ENCODE measurements at places on chromosomes 5 and 9. TPM values are rescaled to one million over a fixed set of nuclear protein-coding genes. Genes with fewer than 3 reads are reported as not detected.

Gene ADGRV1
- 62.3 TPM for total RNA-seq

Gene KIAA0825
- 0.98 TPM for total RNA-seq

Gene ORM1
- not detected for total RNA-seq

Gene REEP2
- 40.2 TPM for total RNA-seq

Gene ZBED3
- total RNA-seq, result 6.6 TPM

Gene MAP1B
- 120 TPM for total RNA-seq

Gene PRELID2
- total RNA-seq, result 7.8 TPM

Gene TSSK1B
- not detected for total RNA-seq

Gene RIOK2
- total RNA-seq, result 35.0 TPM

DNA sequence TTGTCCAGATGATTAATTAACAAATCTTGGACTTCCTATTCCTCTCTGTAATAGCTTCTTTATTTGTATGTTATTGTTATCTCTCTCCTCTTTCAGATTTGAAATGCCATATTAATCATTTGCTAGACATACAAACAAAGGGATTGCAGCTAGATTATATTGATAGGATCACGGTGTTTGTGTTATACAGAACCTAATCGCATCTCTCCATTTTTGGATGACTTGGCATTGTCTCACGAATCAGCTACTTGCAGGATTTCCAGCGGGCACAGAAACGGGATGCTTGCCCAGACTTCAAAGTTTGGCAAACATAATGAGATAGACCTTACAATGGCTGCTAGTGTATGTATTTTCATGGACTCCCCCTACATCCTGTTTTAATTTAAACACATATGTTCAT lies 368.1 kb downstream of the TLE4 start:
- H3K27me3 ChIP-seq, result no peaks in the 10 kb centered on the region
- DNase-seq, result no peak
- no peak overlapping the region for H3K4me3 ChIP-seq
- H3K36me3 ChIP-seq, result no peaks in the 10 kb centered on the region
- no peak overlapping the region for H3K27ac ChIP-seq

GRCh38 chr5:75028090-75028489 lies 24.3 kb downstream of the GCNT4 start:
- H3K4me3 ChIP-seq, result no peak overlapping the region
- H3K27ac ChIP-seq, result no peak overlapping the region
- no peaks in the 10 kb centered on the region for H3K4me1 ChIP-seq
- no peaks in the 10 kb centered on the region for H3K27me3 ChIP-seq
- no peaks in the 10 kb centered on the region for H3K36me3 ChIP-seq

- no peak overlapping the region for H3K4me3 ChIP-seq
- H3K4me1 ChIP-seq, result no peaks in the 10 kb centered on the region
- no peaks in the 10 kb centered on the region for H3K36me3 ChIP-seq
- no peak for DNase-seq
- no peaks in the 10 kb centered on the region for H3K27me3 ChIP-seq
- no peak overlapping the region for H3K27ac ChIP-seq
These were observed 189.1 kb downstream of the GABRG2 start for GRCh38 chr5:162256711-162257110.

DNA sequence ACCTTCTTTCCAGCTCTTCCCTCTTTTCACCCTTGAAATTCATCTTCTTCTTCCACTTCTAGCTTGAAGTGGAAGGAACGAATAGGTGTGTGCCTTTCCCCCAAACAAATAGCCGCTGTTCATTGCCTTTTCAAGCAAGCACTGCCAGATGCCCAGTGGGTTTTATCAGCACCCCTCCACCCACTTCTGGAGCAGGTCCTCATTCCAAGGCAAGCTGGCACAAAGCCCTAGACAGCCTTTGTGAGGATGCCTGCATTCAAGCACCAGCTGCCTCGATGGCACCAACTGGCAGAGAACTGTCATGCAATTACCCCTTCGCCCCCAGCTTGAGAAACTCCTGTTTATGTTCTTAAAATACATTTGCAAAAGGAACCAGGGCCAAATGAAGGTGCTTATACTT lies 36.5 kb downstream of the SERINC5 start:
- peaks cover 6% of the 10 kb centered on the region for H3K4me1 ChIP-seq
- H3K27me3 ChIP-seq, result no peaks in the 10 kb centered on the region
- no peak overlapping the region for H3K4me3 ChIP-seq
- no peaks in the 10 kb centered on the region for H3K36me3 ChIP-seq

GRCh38 chr5:15959370-15960164 lies 220.0 kb downstream of the MARCHF11 start:
- DNase-seq, result no peak
- H3K4me3 ChIP-seq, result no peak overlapping the region
- no peaks in the 10 kb centered on the region for H3K27me3 ChIP-seq
- H3K36me3 ChIP-seq, result no peaks in the 10 kb centered on the region
- no peaks in the 10 kb centered on the region for H3K4me1 ChIP-seq

- H3K4me1 ChIP-seq, result peaks cover 2% of the 10 kb centered on the region
- H3K4me3 ChIP-seq, result no peak overlapping the region
- no peaks in the 10 kb centered on the region for H3K36me3 ChIP-seq
- H3K27ac ChIP-seq, result no peak overlapping the region
- no peaks in the 10 kb centered on the region for H3K27me3 ChIP-seq
These were observed 803.0 kb upstream of the ZNF608 start for GRCh38 chr5:125549322-125549911.

- no peaks in the 10 kb centered on the region for H3K36me3 ChIP-seq
- no peaks in the 10 kb centered on the region for H3K4me1 ChIP-seq
- H3K4me3 ChIP-seq, result no peak overlapping the region
- H3K27me3 ChIP-seq, result no peaks in the 10 kb centered on the region
These were observed 88.3 kb downstream of the GIN1 start for GRCh38 chr5:103031607-103032006.

GRCh38 chr5:111401906-111402305 lies 110.4 kb downstream of the STARD4 start:
- no peaks in the 10 kb centered on the region for H3K27me3 ChIP-seq
- no peak overlapping the region for H3K27ac ChIP-seq
- no peaks in the 10 kb centered on the region for H3K4me1 ChIP-seq
- H3K36me3 ChIP-seq, result no peaks in the 10 kb centered on the region

- peaks cover 3% of the 10 kb centered on the region for H3K36me3 ChIP-seq
- H3K4me1 ChIP-seq, result no peaks in the 10 kb centered on the region
- no peak for DNase-seq
- no peak overlapping the region for H3K4me3 ChIP-seq
These were observed 29.4 kb downstream of the SLC1A3 start for GRCh38 chr5:36635721-36636390.

- no peak overlapping the region for H3K27ac ChIP-seq
- DNase-seq, result no peak
- no peaks in the 10 kb centered on the region for H3K4me1 ChIP-seq
- H3K27me3 ChIP-seq, result no peaks in the 10 kb centered on the region
These were observed 414.2 kb downstream of the TAF11L14 start for GRCh38 chr5:18048449-18048848.

GRCh38 chr9:108058135-108058814 lies 568.7 kb upstream of the KLF4 start:
- H3K4me1 ChIP-seq, result no peaks in the 10 kb centered on the region
- H3K27ac ChIP-seq, result no peak overlapping the region
- no peak overlapping the region for H3K4me3 ChIP-seq
- H3K36me3 ChIP-seq, result no peaks in the 10 kb centered on the region
- H3K27me3 ChIP-seq, result no peaks in the 10 kb centered on the region

GRCh38 chr5:108983461-108984092 lies 235.9 kb downstream of the FER start:
- DNase-seq, result no peak
- no peaks in the 10 kb centered on the region for H3K27me3 ChIP-seq
- H3K4me1 ChIP-seq, result no peaks in the 10 kb centered on the region

GRCh38 chr5:142584891-142585290 lies 101.0 kb downstream of the FGF1 start:
- DNase-seq, result no peak
- no peak overlapping the region for H3K4me3 ChIP-seq
- no peaks in the 10 kb centered on the region for H3K27me3 ChIP-seq
- no peaks in the 10 kb centered on the region for H3K4me1 ChIP-seq
- no peaks in the 10 kb centered on the region for H3K36me3 ChIP-seq

DNA sequence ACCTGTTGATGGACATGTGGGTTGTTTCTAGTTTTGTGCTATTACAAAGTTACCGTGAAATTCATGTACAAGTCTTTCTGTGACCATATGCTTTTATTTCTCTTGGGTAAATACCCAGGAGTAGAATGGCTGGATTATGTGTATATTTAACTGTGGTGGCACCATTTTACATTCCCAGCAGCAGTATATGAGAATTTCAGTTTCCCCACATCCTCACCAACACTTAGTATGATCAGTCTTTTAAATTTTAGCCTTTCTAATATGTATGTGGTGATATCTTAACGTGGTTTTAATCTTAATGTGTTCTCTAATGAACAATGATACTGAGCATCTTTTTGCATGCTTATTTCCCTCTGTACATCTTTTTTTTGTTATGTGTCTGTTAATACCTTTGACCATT lies 36.6 kb downstream of the GALNT10 start:
- H3K27me3 ChIP-seq, result no peaks in the 10 kb centered on the region
- no peak for DNase-seq
- no peak overlapping the region for H3K27ac ChIP-seq
- H3K4me3 ChIP-seq, result no peak overlapping the region
- no peaks in the 10 kb centered on the region for H3K36me3 ChIP-seq

DNA sequence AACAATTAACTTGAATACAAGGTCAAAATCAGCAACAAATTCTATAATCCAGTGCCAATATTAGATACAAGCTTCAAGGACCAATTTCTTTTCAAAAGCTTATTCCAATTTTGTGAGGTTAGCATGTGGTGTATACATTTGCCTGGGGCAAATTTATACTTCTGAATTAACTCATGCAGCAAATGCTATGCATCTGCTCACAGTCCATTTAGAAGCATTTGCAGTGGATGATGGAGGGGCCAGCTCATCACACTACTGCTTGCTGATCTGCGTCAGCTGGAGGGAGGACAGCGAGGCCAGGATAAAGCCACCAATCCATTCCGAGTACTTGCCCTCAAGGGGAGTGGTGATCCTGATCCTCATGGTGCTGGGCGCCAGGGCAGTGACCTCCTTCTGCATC lies 474.3 kb upstream of the KIF2A start:
- no peak overlapping the region for H3K27ac ChIP-seq
- no peaks in the 10 kb centered on the region for H3K4me1 ChIP-seq
- DNase-seq, result no peak

DNA sequence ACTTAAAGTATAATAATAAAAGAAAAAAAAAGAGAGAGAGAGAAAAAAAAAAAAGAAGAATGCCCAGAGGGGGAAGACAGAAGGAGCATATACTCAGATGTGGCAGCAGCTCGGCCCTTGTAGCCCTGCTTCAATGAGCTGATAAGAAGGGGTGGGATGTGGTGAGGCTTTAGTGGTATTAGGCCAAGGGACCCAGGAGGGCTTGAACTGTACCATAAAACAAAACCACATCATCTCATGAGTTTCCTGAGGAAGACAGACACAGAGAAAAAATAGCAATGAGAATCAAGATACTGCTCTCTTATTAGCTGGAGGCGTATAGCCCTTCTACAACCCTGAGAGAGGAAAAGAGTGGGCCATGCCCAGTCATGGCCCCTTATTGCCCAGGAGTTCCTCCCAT lies 72.8 kb downstream of the SLC1A1 start:
- H3K27ac ChIP-seq, result no peak overlapping the region
- H3K27me3 ChIP-seq, result no peaks in the 10 kb centered on the region
- no peak for DNase-seq
- H3K4me1 ChIP-seq, result no peaks in the 10 kb centered on the region
- no peaks in the 10 kb centered on the region for H3K36me3 ChIP-seq

DNA sequence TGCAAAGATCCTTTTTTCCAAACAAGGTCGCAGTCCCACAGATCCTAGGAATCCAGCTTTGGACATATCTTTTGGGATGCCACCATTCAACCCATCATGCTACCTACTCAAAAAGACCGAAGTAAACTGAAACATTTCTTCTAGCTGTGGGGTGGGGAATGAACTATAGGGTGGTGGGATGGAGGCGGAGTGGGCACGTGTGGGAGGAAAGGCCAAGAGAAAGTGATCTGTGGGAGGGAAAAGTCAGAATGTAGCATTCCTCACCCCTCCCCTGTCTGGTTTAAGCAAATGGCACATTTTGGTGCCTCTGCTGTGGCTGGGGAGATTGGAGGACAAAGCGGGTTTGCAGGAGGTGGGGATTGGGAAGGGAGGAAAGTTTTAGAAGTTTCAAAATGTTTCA lies 59.2 kb upstream of the IL17B start:
- peaks cover 9% of the 10 kb centered on the region for H3K4me1 ChIP-seq
- H3K36me3 ChIP-seq, result no peaks in the 10 kb centered on the region
- no peak overlapping the region for H3K27ac ChIP-seq
- no peaks in the 10 kb centered on the region for H3K27me3 ChIP-seq
- no peak for DNase-seq

DNA sequence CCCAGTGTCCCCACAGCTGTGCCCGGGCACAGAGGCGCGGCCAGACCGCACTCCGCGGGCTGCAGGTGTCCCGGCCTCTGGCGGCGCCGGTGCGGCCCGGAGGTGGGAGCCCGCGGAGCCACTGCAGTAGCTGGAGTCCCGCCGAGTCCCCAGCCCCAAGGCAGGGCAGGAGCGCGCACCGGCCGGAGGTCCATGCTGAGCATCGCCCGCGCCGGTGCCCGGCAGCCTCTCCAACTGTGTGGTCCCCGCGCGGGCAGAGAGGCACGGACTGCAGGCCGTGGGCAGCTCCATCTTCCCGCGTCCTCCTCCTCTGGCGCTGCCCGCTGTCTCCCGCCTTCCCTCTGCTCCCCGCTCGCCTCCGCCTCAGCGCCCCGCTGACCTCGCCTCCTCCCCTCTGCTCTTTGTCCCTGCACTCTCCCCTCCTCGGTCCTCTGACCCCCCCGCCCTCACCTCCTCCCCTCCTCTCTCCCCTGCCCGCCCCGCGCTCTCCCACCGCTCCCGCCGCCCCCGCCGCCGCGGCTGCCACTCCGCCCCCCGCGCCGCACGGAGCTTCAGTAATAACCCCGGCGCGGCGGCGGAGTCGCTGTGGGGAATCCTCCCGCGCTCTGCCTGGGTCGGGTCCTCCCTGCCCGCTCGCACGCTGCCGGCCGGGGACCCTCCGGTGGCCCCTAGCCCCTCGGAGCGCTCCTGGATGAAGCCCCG lies at the start of gene ADAMTS16:
Gene ADAMTS16, plus strand, starts transcription at position 554 of the 702 bp plus-strand sequence. Its CDS starts 138 bp downstream, at position 692.
- H3K27ac ChIP-seq, result no peak within 1 kb of the TSS
- peaks cover 5% of the 10 kb centered on the region for H3K27me3 ChIP-seq

DNA sequence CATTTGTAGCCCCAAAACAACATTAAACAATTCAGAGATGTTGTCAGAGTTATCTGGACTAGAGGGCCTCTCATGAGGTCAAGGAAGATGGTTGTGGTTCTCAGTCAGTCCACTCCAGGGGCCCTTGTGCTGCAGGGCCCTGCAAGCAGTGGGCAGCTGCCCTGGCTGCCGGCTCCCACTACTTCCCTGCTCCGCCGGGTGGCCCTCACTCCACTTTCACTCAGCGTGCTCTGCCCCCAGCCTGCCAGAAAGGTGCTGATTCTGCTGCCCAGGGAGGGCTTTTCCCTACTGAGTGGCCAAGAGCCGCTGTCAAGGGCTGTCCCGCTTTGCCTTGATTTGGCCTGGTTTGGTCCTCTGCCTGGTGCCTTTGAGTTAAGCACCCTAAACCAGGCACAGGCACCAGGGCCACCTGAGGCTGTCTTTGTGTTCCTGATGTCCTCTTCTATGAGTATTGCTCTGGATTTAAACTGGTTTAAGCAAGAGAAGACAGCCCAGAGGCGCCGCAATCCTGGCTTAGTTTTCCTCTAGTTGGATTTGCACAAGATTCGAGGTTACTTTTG lies 117.2 kb downstream of the GADD45G start:
- H3K4me3 ChIP-seq, result no peak overlapping the region
- DNase-seq, result no peak
- H3K36me3 ChIP-seq, result no peaks in the 10 kb centered on the region
- H3K4me1 ChIP-seq, result no peaks in the 10 kb centered on the region
- H3K27ac ChIP-seq, result no peak overlapping the region
- H3K27me3 ChIP-seq, result no peaks in the 10 kb centered on the region

GRCh38 chr5:74182603-74183002 lies 457.9 kb downstream of the ENC1 start:
- H3K4me3 ChIP-seq, result no peak overlapping the region
- H3K27ac ChIP-seq, result no peak overlapping the region
- no peaks in the 10 kb centered on the region for H3K4me1 ChIP-seq

All from H1 (cell line).